Prostate gland (tissue), 2 donors: ENCODE measurements at places on chromosomes 13 and 19.
A peak's percentile ranks its signal among the peaks of the same experiment; 100 is the strongest.

- H3K27me3 ChIP-seq = no peaks in the 10 kb centered on the region
- H3K36me3 ChIP-seq = no peaks in the 10 kb centered on the region
- no peaks in the 10 kb centered on the region for H3K4me1 ChIP-seq
- peak; percentile 84 for DNase-seq
- no peak overlapping the region for H3K4me3 ChIP-seq
Observed at GRCh38 chr19:48674921-48675824, 2.4 kb upstream of the NTN5 start.

DNA sequence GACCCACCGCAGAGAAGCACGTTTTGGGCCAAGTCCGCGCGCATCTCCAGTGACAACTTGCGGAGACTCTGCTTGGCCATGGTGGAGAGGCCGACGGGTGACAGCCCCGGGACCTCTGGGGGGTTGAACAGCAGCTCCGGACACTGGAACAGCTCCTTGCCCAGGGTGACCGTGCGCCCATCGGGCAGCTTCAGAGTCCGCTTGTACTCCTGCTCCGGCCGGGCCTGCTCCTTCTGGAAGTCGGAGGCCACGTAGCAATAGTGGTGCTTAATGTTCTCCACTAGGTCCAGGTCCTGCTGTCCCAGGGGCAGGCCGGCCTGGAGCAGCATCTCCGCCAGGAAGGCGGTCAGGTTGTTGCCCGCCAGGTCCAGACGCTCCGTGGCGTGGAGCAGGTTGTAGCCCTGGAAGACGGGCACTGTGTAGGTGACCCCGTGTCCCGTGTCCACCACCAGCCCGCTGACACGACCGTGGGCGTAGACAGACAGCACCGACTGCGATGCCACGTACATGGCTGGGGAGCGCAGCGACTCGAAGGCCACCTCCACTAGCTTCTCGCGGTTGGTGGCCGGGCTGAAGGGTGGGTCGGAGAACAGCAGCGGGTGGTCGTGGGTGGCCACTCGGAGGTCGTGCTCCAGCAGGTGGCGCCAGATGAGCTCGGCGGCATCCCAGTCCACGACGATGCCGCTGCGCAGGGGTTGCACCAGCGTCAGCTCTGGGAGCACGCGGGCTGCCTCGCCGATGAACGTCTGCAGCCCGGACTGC, 743 bp downstream of the ACTL9 start:
- H3K36me3 ChIP-seq = no peaks in the 10 kb centered on the region
- no peak overlapping the region for H3K4me3 ChIP-seq

DNA sequence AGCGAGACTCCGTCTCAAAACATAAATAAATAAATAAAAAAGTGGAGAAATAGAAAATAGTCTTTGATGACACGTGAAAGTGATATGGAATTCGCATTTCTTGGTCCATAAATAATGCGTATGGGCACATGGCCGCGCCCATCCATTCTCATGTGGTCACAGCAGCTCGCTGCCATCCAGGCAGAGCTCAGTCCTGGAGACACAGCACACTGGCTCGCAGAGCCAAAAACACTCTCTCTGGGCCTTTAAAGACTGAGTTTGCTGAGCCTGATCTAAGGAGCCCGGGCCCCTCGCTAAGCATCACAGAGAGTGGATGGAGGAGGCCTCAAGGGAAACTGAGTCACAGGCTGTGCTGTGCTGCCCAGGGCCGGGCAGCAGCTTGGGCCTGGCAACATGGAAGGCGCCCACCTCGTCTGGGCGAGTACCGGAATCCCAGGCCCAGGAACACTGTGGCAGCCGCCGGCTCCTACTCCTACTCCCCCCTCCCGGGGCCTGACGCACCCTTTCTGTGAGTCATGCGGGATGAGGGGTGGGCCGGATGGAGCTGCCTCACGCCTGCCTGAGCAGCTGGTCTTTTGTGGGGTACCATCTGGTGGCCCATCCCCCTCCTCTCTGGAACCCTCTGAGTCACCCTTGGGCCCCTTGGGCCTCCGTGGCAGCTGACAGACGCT, 28.9 kb upstream of the CACTIN start:
- no peak overlapping the region for H3K27ac ChIP-seq
- no peaks in the 10 kb centered on the region for H3K27me3 ChIP-seq
- H3K4me1 ChIP-seq = no peaks in the 10 kb centered on the region
- H3K4me3 ChIP-seq = no peak overlapping the region
- H3K36me3 ChIP-seq = peaks cover 37% of the 10 kb centered on the region

DNA sequence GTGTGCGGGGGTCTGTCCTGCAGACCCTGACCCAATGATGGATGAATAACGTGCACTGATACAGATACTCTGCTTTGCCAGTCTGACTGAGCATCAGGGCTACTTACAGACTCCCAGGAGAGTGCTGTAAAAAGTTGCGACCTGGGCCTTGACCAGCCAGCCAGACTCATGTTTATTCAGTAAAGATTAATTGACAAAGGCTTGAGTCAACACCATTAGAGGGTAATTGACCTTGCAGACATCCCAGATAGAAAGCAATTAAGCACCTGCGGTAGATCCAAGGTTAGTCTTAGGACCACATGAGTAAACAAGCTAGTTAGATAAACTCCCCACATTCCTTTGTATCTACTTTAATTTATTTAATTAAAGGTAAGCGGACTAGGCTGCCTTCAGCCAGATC, 10.4 kb downstream of the NUDT19 start:
- DNase-seq = no peak
- no peaks in the 10 kb centered on the region for H3K27me3 ChIP-seq
- no peaks in the 10 kb centered on the region for H3K36me3 ChIP-seq
- H3K4me3 ChIP-seq = no peak overlapping the region
- no peak overlapping the region for H3K27ac ChIP-seq

DNA sequence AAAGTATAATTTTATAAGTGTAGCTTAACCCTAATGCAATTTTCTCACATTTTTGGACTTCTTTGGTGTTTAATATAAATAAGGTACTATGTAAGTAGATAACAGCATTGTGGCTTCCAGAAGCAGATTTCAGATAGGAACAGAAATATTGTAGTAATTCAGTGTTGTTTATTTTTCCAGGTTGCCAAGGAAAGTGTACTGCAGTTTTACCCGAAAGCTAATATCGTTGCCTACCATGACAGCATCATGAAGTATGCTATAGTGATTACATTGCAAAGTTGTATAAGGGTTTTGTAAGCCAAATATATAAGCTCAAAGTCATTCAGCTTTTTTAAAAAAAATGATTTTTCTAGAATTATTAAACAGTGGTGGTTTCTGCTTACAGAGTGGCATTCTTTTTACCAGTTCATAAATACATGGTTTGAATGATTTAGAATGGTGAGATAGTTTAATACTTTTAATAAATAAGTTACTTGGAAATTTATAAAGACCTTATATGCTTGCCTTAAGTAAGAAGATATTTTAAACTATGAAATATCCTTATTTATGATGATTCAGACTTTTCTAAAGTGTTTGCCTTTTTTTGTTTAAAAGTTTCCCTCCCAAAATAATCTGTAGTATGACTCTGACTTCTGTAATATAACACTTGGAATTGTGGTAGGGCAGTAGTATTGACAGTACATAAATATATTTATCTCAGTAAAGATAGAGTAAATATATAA, 3.7 kb downstream of the UBA2 start:
- H3K36me3 ChIP-seq = no peaks in the 10 kb centered on the region
- no peaks in the 10 kb centered on the region for H3K4me1 ChIP-seq
- DNase-seq = no peak
- H3K27ac ChIP-seq = no peak overlapping the region
